GM04504 (cell line): ENCODE measurements at places on chromosomes 6 and 20.

DNA sequence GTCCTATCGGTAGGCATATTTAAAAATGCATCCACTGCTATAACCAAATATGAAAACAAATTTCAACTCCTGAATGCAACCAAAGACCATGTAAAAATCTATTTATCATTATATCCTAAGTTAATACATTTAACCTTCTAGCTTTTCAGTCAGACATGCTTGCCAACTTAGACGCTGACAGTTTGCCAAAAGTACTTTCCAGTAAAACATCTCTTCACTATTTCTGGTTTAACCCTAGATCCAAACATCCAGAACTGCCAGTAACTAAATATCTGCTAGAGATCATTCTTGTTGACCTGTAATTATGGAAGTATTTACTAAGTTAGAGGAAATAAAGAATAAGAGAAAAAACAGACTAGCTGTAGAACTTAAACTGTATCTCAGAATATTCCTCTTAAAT lies 210.2 kb upstream of the THEMIS start:
- DNase-seq: no peak

GRCh38 chr6:101826678-101827077 lies 433.2 kb downstream of the GRIK2 start:
- no peak for DNase-seq

- no peak for DNase-seq
These were observed 39.6 kb downstream of the OR2B2 start for GRCh38 chr6:27872642-27873020.

DNA sequence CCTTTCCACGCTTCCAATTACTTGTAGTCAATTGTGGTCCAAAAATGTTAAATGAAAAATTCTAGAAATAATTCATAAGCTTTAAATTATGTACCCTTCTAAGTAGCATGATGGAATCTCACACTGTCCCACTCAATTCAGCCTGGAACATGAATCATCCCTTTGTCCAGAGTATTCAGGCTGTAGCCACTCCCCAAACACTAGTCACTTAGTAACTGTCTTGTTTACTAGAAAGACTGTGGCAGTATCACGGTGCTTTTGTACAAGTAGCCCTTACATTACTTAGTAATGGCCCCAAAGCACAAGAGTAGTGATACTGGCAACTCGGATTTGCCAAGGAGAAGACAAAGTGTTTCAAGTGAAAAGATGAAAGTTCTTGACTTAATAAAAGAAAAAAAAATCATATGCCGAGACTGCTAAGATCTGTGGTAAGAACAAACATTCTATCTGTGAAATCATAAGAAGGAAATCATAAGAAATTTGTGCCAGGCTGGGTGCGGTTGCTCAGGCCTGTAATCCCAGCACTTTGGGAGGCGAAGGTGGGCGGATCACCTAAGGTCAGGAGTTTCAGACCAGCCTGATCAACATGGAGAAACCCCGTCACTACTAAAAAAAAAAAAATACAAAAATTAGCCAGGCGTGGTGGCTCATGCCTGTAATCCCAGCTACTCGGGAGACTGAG lies 168.5 kb upstream of the SIM1 start:
- DNase-seq: peak; percentile 65

DNA sequence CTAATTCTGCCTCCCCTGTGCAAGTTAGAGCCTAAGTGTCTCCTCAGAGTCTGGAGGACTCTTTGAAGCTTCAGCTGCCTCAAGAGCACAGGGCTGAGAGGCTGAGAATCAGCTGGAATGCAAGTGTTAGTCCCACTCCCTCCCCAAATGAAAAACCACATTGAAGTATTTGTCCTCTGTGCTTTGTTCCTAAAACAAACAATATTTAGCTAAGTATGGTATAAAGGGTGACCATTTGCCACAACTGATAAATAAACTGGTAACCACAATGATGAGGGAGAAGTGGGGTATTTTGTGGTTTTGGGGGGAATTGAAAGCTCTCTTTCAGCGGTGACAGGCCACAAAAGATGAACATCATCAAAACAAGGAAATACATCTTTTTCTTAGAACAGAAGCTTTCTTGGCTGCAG lies 91.7 kb upstream of the HDDC2 start:
- DNase-seq: no peak

GRCh38 chr20:62368976-62369814 lies 2.1 kb upstream of the LAMA5 start:
- DNase-seq: no peak

DNA sequence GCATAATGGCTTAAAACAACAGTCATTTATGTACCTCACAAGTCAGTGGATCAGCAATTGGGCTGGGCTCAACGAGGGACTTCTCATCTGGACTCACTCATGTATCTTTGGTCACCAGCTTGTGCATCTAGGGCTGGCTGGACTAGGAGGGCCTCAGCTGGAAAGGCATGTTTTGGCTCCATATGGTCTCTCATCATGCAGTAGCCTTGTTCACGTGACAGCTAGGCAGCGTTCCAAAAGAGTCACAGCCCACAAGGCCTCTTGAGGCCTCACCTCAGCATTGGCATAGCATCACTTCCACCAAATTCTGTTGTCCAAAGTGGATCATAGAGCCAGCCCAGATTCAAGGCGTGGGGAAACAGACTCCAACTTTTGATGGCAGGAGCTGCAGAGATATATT lies 110.1 kb downstream of the MAFB start:
- DNase-seq: no peak

GRCh38 chr6:154536999-154537398 lies 26.5 kb upstream of the CNKSR3 start:
- DNase-seq: no peak

- DNase-seq: peak; percentile 28
These were observed at the start of gene RNF217 for GRCh38 chr6:124961777-124962638. Gene RNF217 (plus strand): TSS chr6:124962437. CDS start chr6:124962545, 108 bp downstream.

DNA sequence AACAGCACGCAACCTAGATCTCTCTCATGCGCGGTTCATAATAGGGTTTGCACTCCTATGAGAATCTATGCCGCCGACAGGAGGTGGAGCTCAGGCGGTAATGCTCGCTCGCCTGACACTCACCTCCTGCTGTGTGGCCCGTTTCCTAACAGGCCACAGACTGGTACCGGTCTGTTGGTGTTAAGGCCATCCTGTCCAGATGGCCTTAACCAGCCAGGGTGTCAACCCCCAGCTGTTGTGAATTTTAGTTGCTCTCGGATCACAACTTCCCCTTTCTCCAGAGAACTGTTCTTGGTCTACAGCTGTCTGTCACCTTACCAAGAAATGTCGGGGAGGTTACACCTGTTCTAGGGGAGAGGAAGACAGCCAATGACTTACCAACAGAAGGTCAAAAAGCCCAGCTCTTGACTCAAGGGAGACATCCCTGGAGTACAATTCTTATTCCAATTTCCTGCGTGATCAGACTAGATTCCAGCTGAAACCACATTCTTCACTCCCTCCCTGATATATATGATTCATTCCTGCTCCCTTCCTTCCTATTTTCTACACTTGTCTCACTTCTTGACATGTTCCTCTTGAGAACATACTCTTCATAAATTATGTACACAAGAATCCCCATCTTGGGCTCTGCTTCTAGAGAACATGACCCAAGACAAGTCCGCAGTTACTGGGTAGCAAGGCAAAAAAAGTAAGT lies 23.1 kb upstream of the DNAAF9 start:
- DNase-seq: no peak

DNA sequence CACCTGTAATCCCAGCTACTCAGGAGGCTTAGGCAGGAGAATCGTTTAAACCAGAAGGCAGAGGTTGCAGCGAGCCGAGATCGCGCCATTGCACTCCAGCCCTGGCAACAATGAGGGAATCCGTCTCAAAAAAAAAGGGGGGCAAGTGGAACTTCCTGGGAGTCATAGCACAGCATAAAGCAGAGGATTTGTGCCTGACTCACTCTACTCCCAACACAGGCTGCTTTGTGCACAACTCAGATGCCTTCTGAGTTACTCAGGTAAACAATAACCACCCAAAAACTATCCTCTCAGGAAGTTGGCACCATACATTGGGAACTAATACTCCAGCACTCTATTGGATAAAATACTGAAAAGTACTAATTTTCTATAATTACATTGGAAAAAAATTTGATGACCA lies 2.5 kb upstream of the TMEM244 start:
- peak; percentile 27 for DNase-seq

GRCh38 chr20:41669708-41670263 lies 51.6 kb upstream of the CHD6 start:
- DNase-seq: no peak

GRCh38 chr6:112591329-112591728 lies 244.2 kb downstream of the RFPL4B start:
- no peak for DNase-seq

GRCh38 chr6:81465859-81466258 lies 286.6 kb downstream of the TENT5A start:
- DNase-seq: no peak

- no peak for DNase-seq
These were observed 95.5 kb downstream of the ECT2L start for GRCh38 chr6:138891255-138891986.

GRCh38 chr6:149877659-149878058 lies 13.5 kb upstream of the LRP11 start:
- no peak for DNase-seq

GRCh38 chr20:57097245-57097915 lies 169.1 kb downstream of the BMP7 start:
- no peak for DNase-seq

DNA sequence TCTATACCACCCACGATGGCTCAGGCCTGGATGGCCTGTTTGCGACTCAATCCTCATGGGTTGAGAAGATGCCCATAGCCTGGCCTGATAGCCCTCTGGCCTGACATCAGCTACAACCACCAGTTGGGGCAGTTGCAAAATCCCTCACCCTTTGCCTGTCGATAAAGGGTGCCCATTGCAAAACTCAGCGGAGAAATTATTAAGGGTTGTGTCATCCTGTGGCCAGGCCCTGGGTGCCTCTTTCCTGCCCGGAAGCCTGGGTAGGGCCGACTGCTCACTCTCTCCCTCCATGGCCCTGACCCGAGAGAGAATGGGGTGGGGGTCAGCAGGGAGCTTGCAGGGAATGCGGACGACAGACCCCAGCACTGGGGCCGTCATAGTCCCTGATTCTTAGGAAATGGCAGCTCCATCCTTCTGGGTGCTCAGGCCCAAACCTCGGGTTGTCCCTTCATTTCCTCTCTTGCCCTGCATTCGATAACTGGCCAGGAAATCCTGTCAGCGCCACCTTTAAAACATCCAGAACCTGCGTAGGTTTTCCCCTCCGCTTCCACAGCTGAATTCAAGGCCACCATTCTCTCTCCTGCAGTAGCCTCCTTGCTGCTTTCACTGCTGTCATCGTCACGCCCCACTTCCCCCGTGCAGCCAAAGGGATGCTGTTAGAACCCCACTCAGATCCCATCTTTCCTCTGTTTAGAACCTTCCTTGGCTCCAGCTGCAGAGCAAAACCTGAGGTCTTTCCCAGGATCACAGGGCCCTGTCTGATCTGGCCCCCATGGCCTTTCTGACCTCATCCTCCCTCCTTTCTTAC lies 31.1 kb downstream of the CEBPB start:
- peak; percentile 38 for DNase-seq

- DNase-seq: no peak
These were observed 697 bp downstream of the PPT2 start for GRCh38 chr6:32154514-32155161.

GRCh38 chr6:15949982-15950381 lies 178.9 kb upstream of the MYLIP start:
- no peak for DNase-seq

DNA sequence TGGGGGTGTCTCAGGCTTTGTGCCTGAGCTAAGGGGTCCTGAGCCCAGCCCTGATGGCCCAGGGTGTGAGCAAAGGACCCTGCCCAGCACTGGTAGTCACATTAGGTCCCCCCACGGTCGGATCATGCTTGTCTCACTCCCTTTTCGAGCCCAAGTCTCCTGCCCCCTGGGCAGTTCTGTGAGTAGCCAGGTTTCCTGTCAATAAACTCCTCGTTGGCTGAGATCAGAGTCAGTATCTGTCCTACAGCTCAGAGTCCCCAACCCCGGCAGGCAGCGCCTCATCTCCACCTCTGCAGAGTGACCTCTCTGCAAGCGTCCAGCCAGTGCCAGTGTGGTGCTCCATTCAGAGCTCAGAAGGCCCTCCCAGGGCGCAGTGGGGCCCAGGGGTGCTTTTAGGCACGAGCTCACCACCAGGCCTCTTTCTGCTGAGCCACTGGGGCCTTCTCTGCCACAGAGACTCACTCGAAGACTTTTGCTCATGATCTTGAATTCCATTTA lies 93.7 kb upstream of the PMEPA1 start:
- no peak for DNase-seq

- no peak for DNase-seq
These were observed 12.1 kb downstream of the SS18L1 start for GRCh38 chr20:62155428-62156253.

DNA sequence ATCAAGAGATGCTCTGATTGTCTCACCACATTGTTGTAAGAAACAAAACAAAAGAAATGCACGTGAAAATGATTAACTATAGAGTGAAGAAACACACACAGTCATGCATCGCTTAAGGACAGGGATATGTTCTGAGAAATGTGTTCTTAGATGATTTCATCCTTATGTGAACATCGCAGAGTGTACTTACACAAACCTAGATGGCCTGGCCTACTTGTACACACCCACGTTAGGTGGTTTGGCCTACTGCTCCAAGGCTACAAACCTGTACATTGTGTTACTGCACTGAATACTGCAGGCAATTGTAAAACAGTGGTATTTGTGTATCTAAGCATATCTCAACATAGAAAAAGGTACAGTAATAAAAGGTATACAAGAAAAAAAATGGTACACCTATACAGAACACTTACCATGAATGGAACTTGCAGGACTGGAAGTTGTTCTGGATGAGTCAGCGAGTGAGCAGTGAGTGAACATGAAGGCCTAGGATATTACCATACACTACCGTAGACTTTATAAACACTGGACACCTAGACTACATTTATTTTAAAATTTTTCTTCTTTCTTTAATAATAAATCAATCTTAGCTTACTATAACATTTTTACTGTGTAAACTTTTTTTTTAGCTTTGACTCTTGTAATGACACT lies 48.6 kb downstream of the FKBP5 start:
- DNase-seq: no peak

- DNase-seq: no peak
These were observed 17.7 kb downstream of the SNPH start for GRCh38 chr20:1283522-1284510.

- DNase-seq: no peak
These were observed 3.5 kb downstream of the GNMT start for GRCh38 chr6:42963855-42964605.

- no peak for DNase-seq
These were observed 40.9 kb downstream of the NKX2-4 start for GRCh38 chr20:21356386-21356785.

- peak; percentile 16 for DNase-seq
These were observed 44.1 kb upstream of the SLC22A1 start for GRCh38 chr6:160077526-160077925.

- no peak for DNase-seq
These were observed 218.2 kb downstream of the BMP7 start for GRCh38 chr20:57048027-57048869.

DNA sequence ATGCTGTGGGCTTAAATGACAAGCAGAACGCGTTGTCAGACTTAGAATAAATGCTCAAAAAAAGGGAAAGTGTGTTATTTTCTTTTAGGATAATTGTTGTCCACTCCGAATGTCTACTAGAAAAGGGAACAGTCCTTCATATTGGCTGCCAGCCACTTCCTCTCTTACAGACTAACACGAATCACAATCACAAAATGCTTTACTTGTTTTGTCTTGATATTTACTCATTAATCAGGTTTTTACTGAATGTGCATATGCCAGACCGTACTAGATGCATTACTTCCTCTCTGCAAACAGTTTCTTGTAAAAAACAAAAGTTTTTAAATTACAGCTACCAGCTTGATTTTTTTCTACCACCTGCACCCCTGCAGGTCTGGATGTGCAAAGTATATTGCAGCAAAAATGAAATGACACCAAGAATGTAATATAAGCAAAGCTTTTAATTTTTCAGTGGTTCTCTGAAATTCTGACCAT lies 821 bp downstream of the DHX35 start:
- no peak for DNase-seq
